Activated naive CD4-positive, alpha-beta T cell treated with anti-CD3 and anti-CD28 coated beads, Interleukin-2, amount 10 ng/mL, durations not matched to agents 7 days and 5 days (primary cell): ENCODE measurements at places on chromosomes 16 and 17.

DNA sequence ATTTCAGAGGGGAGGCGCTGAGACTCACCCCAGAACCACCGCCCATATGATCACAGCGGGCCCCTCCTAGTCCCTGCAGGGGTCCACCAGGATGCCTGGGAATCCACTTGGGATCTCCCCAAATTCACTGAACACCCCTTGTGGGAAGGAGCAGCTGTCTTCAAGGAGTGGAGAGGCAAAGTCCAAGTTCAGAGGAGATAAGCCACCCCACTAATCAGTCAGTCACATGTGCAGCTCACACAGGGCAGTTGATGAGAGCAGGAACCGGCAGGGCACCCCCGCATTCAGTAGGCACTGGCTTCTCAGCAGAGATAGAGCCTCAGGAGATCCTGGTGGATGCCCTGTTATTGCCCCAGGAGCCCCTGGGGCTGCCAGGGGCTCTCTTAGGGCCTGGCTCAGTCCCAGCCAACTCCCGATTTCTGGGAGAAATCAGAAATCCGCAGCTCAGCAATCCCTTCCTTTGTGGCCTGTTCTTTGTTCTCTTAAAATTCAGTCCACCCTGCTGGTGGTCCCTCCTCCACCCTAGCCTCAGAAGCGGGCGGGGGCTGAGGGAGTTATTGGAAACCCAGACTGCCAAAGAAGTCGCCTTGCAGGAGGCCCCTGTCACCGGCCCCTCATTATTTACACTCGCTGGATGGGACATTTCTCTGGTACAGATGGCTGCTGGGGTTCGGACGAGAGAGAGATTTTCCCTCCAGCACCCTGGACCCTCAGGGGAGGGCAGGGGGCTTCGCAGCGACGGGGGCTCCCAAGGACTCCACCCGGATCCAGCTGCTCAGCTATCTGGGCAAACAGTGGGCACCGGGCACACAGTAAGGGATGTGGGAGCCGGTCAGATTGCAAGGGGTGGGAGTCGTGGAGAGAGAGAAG, 1.8 kb downstream of the CDC42EP4 start:
- peaks cover 19% of the 10 kb centered on the region for H3K4me1 ChIP-seq
- peaks cover 85% of the 10 kb centered on the region for H3K27me3 ChIP-seq
- H3K36me3 ChIP-seq = no peaks in the 10 kb centered on the region
- H3K27ac ChIP-seq = peak overlapping the region; percentile 42
- H3K4me3 ChIP-seq = peak overlapping the region; percentile 82

- no peaks in the 10 kb centered on the region for H3K27me3 ChIP-seq
- peaks cover 32% of the 10 kb centered on the region for H3K4me1 ChIP-seq
- H3K27ac ChIP-seq = peak overlapping the region; percentile 75
- peaks cover 7% of the 10 kb centered on the region for H3K36me3 ChIP-seq
Measured at GRCh38 chr16:58733248-58733670, 857 bp downstream of the GOT2 start.

GRCh38 chr17:81241648-81242420, 2.7 kb downstream of the NDUFAF8 start:
- H3K4me1 ChIP-seq = peaks cover 39% of the 10 kb centered on the region
- H3K27ac ChIP-seq = peak overlapping the region; percentile 62
- H3K4me3 ChIP-seq = peak overlapping the region; percentile 50
- no peaks in the 10 kb centered on the region for H3K27me3 ChIP-seq

GRCh38 chr17:82967268-82968032, 112.0 kb upstream of the METRNL start:
- peaks cover 13% of the 10 kb centered on the region for H3K4me1 ChIP-seq
- no peak for DNase-seq
- no peak overlapping the region for H3K4me3 ChIP-seq
- H3K36me3 ChIP-seq = no peaks in the 10 kb centered on the region

- H3K4me1 ChIP-seq = peaks cover 57% of the 10 kb centered on the region
- DNase-seq = no peak
- H3K27ac ChIP-seq = peak overlapping the region; percentile 92
- peaks cover 34% of the 10 kb centered on the region for H3K36me3 ChIP-seq
- no peaks in the 10 kb centered on the region for H3K27me3 ChIP-seq
Measured at GRCh38 chr17:75688209-75688825, 21.2 kb downstream of the SAP30BP start.

DNA sequence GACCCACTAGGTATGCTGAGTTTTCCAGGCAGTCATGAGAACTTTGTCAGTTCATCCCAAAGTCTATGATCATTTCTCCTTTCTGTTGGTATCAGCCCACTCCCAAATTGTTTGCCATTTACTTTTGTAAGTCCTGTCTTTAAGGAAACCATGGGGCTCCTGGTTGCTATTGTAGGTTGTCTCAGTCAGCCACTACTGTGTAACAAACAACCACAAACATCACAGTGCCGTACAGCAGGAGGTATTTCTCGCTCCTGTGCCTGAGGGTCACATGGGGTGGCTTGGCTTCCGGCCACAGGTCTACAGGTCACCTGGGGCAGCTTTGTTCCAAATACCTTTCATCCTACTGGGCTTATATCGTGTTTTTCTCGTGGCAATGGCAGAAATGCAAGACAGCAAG, 71.6 kb downstream of the C17orf67 start:
- no peak overlapping the region for H3K4me3 ChIP-seq
- peak overlapping the region; percentile 84 for H3K27ac ChIP-seq

GRCh38 chr17:7132511-7133094, 18.0 kb upstream of the ASGR2 start:
- peak; percentile 60 for DNase-seq
- H3K36me3 ChIP-seq = no peaks in the 10 kb centered on the region
- H3K4me1 ChIP-seq = peaks cover 25% of the 10 kb centered on the region
- no peak overlapping the region for H3K4me3 ChIP-seq
- peak overlapping the region; percentile 85 for H3K27ac ChIP-seq
- H3K27me3 ChIP-seq = peaks cover 51% of the 10 kb centered on the region

- DNase-seq = no peak
- H3K4me3 ChIP-seq = no peak overlapping the region
- H3K36me3 ChIP-seq = peaks cover 2% of the 10 kb centered on the region
- H3K27ac ChIP-seq = no peak overlapping the region
Measured at GRCh38 chr17:51060396-51060795, 60.3 kb downstream of the SPAG9 start.

GRCh38 chr17:57940231-57940630, 15.0 kb downstream of the CUEDC1 start:
- no peak for DNase-seq
- H3K4me3 ChIP-seq = no peak overlapping the region

DNA sequence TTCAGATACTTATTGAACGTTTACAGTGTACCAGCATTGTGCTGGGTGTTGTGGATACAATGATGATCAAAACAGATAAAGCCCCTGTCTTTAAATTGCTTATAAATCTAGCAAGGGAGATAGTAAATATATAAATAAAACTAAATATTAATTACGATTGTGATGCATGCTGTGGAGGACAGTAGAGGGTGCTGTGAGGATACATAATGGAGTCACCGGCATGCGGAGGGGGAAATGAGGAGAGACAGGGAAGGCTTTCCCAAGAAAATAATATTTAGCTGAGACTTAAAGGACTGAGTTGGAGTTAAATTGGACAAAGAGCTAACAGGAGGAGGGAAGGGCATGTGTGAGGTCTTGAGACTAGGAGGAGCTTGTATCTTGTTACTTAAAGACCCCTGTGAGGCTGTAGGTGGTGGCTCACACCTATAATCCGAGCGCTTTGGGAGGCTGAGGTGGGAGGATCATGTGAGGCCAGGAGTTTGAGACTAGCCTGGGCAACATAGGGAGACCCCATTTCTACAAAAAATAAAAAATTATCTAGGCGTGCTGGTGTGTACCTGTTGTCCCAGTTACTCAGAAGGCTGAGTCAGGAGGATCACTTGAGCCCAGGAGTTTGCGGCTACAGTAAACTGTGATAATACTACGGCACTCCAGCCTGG, 2.4 kb downstream of the DHRS7B start:
- H3K27ac ChIP-seq = no peak overlapping the region
- no peaks in the 10 kb centered on the region for H3K27me3 ChIP-seq
- H3K36me3 ChIP-seq = peaks cover 17% of the 10 kb centered on the region
- peaks cover 37% of the 10 kb centered on the region for H3K4me1 ChIP-seq
- peak overlapping the region; percentile 62 for H3K4me3 ChIP-seq

GRCh38 chr17:35537601-35538141, at the start of gene SLFN12L:
Gene SLFN12L (minus strand): TSS chr17:35537678. CDS start chr17:35522364, 15,314 bp downstream.
- peak within 1 kb of the TSS; percentile 78 for H3K4me3 ChIP-seq
- H3K36me3 ChIP-seq = peaks cover 34% of the 10 kb centered on the region
- H3K27ac ChIP-seq = peak within 1 kb of the TSS; percentile 100
- H3K27me3 ChIP-seq = no peaks in the 10 kb centered on the region

GRCh38 chr16:55701442-55702319, 45.9 kb downstream of the SLC6A2 start:
- DNase-seq = peak; percentile 48
- H3K27ac ChIP-seq = no peak overlapping the region
- no peaks in the 10 kb centered on the region for H3K36me3 ChIP-seq
- H3K27me3 ChIP-seq = peaks cover 7% of the 10 kb centered on the region
- no peak overlapping the region for H3K4me3 ChIP-seq

GRCh38 chr17:64628641-64629040, 33.5 kb downstream of the SMURF2 start:
- no peak for DNase-seq
- no peak overlapping the region for H3K27ac ChIP-seq
- H3K4me1 ChIP-seq = peaks cover 21% of the 10 kb centered on the region
- H3K27me3 ChIP-seq = no peaks in the 10 kb centered on the region
- no peak overlapping the region for H3K4me3 ChIP-seq
- no peaks in the 10 kb centered on the region for H3K36me3 ChIP-seq

DNA sequence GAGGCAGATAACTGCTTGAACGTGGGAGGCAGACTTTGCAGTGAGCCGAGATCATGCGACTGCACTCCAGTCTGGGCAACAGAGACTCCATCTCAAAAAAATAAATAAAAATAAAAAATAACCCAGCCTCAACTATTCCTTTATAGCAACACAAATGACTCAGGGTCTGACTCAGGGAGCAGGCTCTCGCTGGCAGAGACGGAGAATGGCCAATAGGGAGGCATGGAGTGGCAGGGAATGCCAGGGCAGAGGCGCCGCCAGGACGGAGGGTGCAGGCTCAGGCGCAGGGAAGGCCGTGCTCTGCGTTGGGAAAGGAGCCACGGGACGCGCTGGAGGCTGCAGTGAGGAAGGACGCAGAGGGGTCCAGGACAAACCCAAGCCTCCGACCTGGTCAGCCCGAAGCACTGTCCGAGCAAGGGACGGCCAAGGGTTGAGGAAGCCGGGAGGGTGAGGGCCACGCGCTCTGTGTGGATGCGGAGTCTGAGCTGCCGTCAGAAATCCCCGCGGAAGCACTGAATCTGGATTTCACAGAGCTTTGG, 40.3 kb downstream of the PKD1 start:
- no peak overlapping the region for H3K4me3 ChIP-seq
- no peaks in the 10 kb centered on the region for H3K27me3 ChIP-seq
- DNase-seq = no peak
- no peak overlapping the region for H3K27ac ChIP-seq
- H3K4me1 ChIP-seq = no peaks in the 10 kb centered on the region

DNA sequence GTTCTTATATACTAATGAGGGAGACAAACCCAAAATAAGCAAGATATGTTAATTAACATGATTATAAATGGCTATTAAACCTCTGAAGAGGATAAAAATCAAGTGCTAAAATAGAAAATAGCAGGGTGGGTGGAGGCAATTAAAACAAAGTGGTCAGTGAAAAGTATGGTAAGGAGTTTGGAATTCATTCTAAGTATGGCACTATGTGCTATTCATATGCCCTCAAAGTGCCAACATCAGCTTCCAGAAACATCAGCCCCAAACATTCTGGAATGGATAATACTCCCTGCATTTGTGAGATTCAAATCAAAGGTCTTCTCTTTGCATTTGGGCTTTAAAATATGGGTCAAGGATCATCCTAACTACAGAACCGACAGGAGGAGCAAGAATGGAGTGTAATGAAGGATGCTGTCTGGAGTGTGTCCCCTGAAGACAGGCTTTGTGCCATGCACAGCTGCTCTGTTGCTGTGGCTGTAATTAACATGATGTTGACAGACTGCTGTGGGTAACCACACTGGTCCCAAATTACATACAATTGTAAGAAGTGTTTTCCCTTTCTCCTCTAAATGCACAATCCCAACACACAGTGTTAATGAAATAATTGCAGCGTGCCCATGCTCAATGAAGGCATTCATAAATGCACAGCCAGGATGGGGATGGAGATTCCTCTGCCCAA, 93.1 kb downstream of the VAT1L start:
- H3K36me3 ChIP-seq = no peaks in the 10 kb centered on the region
- peak overlapping the region; percentile 8 for H3K27ac ChIP-seq
- H3K4me1 ChIP-seq = no peaks in the 10 kb centered on the region
- H3K4me3 ChIP-seq = no peak overlapping the region

DNA sequence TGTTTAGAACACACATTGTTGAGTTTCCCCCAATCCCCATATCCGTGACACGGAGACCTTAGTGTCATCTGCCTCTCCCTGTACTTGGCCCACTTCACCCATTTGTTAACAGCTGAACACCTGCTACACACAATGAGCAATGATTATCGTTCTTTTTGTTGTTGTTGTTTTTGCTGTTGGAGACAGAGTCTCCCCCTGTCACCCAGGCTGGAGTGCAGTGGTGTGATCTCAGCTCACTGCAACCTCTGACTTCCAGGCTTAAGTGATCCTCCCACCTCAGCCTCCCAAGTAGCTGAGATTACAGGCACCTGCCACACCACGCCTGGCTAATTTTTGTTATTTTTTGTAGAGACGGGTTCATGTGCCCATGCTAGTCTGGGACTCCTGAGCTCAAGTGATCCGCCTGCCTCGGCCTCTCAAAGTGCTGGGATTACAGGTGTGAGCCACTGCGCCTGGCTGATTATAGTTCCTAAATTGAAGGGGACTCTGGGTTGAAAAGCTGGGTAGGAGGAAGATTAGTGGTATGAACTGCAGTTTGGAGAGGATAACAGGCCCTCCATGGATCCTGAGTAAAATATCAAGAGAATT, 21.6 kb downstream of the NDE1 start:
- peaks cover 66% of the 10 kb centered on the region for H3K4me1 ChIP-seq
- H3K27ac ChIP-seq = peak overlapping the region; percentile 99
- no peaks in the 10 kb centered on the region for H3K27me3 ChIP-seq
- peak overlapping the region; percentile 19 for H3K4me3 ChIP-seq
- H3K36me3 ChIP-seq = peaks cover 72% of the 10 kb centered on the region

DNA sequence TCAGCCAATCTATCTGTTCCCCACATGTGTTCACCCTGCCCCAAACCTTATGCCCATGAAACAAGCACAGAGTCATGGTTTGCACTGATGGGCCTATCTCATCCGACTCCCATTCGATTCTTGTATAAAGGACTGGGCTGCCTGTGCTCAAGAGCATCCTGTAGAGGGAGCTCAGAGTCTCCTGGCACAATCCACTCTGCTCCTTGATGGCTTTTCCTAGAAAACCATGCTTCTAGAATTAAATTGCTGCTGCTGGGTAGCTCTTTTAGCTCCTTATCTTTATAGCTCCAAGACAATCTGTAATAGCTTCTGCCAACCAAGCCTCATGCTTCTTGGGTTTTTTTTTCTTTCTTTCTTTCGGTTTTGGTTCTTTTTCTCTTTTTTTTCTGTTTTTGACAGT, 9.7 kb downstream of the ZNF19 start:
- H3K36me3 ChIP-seq = no peaks in the 10 kb centered on the region
- H3K27ac ChIP-seq = no peak overlapping the region
- H3K27me3 ChIP-seq = no peaks in the 10 kb centered on the region

GRCh38 chr16:53664724-53665345, 38.8 kb downstream of the RPGRIP1L start:
- DNase-seq = no peak
- H3K4me1 ChIP-seq = no peaks in the 10 kb centered on the region
- H3K36me3 ChIP-seq = no peaks in the 10 kb centered on the region
- H3K4me3 ChIP-seq = no peak overlapping the region

GRCh38 chr17:82887255-82888164, 47.7 kb upstream of the ZNF750 start:
- peak overlapping the region; percentile 60 for H3K27ac ChIP-seq
- DNase-seq = no peak
- peaks cover 51% of the 10 kb centered on the region for H3K36me3 ChIP-seq
- H3K27me3 ChIP-seq = no peaks in the 10 kb centered on the region
- H3K4me1 ChIP-seq = peaks cover 63% of the 10 kb centered on the region
